ENCODE measurements at places on chromosomes 13 and 19.

DNA sequence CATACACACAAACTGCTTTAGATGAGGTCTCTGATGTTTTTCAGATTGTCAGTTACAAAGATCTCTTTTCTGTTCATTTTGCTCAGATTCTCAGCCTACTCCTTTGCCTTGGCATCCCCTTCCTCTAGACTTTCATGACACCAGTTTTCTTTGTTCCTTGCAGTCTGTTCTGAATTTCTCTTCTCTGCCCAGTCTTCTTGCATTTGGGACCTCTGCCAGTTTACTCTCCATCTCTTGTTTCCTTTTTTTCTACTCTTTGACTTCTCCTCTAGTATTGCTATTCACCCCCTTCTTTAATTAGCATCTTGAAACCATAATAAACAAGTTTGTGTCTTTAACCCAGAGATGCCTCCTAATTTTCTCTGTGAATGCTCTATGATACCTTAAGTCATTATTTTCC is 26.1 kb downstream of the EDNRB start:
- DNase-seq: no peak

DNA sequence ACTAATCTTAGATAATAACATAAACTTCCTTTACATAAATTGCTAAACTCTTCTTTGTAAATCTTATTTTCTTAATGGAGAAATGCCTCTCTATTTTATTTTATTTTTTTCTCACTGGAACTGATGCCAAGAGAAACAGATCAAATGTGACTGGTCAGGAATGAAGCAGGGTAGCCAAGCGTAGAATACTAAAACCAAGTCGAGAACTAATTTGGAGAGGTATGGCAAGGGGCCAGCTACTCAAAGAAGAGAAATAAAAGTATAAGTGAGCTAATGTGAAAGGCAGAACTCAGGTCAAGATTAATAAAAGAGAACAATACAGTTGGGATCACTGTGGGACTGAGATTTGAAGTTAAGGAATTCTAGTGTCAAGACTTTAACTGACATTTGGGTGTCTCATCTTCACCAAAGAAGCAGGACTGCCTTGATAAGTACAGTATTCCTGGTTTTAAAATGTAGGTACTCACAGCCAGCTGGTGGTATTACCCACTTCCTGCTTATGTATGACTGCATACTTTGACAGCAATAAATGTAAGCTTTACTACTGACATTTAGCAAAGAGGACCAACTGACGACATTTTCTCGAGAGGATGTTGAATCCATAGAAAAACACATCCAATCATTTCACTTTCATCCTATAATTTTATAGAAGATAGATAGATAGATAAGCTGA is 1192.2 kb downstream of the EFNB2 start:
- no peak for DNase-seq

DNA sequence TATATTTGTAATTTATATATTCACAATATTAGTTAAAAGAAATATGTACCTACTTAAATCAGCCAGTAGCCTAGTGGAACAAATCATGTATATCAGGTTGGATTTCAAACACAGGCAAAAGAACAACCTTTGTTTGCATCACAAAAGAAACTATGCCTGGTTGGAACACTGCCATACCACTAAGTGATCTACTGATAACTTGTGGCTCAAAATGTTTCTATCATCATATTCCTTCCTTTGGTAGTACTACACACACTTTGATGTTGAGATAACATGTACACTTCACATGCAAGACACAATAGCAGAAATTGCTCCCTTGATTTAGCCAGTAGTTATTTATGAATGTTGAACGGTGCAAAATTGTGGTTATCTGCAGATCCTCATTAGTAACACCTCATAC is 146.0 kb upstream of the GPC6 start:
- DNase-seq: no peak

GRCh38 chr19:30148039-30148790 is 206.2 kb downstream of the URI1 start:
- DNase-seq: no peak

DNA sequence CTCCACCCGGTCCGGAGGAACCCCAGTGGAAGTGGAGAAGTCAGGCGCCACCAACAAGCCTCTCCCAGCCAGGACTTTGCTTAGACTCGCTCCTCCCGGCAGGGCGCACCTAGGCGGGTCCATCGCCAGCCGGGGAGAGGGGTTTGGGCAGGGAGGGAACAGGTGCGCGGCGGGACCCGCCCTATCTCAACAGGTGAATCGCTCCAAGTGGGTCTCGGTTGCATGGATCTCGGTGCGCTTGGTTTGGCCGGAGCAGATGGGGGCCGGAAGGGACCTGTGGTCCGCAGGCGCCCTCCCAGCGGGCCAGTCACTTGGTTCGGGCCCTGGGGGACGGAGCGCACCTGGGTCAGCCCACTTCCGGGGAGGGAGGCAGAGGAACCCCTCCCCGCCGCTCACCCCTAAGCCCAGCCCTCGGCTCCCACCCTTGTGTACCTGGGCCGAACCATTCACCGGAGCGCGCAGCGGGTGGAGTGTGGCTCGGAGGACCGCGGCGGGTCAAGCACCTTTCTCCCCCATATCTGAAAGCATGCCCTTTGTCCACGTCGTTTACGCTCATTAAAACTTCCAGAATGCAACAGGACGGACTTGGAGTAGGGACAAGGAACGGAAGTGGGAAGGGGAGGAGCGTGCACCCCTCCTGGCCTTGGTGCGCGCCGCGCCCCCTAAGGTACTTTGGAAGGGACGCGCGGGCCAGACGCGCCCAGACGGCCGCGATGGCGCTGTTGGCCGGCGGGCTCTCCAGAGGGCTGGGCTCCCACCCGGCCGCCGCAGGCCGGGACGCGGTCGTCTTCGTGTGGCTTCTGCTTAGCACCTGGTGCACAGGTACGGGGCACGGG is at the start of gene LSR:
Gene LSR (plus strand): TSS at position 693 of the 836 bp plus-strand sequence. CDS start 21 bp downstream, at position 714.
- peak; percentile 75 for DNase-seq

- no peak for DNase-seq
Observed at GRCh38 chr13:80389073-80390038, 48.4 kb upstream of the SPRY2 start.

GRCh38 chr13:59374691-59375090 is 789.0 kb downstream of the DIAPH3 start:
- no peak for DNase-seq

DNA sequence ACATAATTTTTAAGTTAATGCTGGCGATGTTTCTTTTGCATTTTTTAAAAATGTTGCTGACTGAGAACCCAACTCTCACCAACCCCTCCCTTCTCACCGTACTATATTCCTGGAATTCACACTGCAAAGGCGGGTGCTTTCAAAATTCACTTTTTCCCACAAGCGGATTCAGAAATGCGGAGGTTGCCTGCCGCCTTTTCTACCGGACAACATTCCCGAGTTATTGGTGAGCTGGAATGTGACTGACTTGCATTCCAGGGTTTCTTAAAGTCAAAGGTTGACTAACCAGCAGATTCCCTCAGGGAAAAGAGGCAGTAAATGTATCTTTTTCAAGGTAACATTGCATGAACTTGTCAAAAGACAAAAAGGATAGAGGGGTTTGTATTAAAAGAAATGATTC is 113.3 kb downstream of the RAB20 start:
- no peak for DNase-seq

DNA sequence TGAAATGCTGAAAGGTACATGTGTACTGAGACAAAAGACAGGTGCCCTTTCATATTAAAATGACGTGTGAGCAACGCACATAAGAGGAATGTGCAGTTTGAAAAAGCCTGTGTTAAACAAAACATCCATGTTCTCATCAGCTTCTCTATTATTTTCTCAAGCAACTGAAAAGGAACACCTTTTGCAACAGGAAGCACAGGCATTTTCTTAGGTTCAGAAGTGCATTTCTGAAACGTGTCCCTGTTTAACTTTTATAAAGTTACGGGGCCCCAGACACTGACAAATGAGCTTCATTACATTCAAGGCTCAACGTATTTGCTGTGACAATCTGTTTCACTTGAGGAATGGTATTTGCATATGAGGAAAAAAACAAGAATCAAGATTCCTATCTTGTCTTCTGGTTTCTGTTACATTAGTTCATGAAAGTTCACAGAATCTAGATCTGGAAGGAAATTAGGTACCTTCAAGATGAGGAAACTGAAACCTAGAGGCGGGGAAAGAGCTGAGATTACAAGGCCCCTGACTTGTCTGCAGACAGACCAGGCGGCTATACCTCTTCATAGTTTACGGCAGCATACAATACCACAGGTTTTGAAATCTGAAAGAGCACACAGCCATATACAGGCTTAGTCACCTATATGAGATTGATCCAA is 431.7 kb downstream of the KLF12 start:
- DNase-seq: no peak

DNA sequence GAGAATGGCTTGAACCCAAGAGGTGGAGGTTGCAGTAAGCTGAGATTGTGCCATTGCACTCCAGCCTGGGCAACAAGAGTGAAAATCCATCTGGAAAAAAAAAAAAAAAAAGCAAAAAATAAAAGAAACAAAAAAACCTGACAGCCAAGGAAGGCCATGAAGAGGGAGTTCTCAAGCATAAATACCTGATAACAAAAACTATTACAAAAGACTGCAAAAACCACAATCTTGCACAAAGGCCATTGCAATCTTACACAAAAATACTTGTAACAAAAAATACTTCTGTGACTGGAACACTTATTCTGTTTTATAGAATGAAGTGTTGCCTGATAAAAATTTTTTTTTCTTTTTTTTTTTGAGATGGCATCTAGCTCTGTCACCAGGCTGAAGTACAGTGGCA is 61.5 kb upstream of the TSC22D1 start:
- no peak for DNase-seq

DNA sequence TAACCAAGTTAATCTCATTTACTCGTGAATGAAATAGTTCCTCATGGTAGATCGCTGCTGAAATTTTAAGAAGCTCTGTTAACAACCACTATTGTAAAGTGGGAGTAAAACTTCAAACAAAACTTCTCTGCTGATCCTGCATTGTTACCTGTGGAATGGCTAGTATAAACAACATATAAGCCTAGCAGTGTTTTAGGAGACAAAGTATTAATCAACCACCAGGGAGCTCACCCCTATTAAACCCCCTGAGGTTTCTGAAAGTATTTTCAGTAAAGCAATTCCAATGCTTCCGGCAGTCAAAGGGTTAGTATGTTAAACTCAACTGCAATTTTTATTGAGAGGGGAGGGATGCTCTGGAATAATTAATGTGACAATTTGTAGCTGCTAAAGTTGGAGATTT is 30.0 kb upstream of the PCDH17 start:
- no peak for DNase-seq

GRCh38 chr19:57559008-57559403 is 657 bp downstream of the ZNF550 start:
- DNase-seq: peak; percentile 43

GRCh38 chr13:107931056-107931455 is 284.3 kb downstream of the LIG4 start:
- DNase-seq: no peak

GRCh38 chr13:25584087-25584486 is 212.3 kb downstream of the ATP8A2 start:
- DNase-seq: no peak

DNA sequence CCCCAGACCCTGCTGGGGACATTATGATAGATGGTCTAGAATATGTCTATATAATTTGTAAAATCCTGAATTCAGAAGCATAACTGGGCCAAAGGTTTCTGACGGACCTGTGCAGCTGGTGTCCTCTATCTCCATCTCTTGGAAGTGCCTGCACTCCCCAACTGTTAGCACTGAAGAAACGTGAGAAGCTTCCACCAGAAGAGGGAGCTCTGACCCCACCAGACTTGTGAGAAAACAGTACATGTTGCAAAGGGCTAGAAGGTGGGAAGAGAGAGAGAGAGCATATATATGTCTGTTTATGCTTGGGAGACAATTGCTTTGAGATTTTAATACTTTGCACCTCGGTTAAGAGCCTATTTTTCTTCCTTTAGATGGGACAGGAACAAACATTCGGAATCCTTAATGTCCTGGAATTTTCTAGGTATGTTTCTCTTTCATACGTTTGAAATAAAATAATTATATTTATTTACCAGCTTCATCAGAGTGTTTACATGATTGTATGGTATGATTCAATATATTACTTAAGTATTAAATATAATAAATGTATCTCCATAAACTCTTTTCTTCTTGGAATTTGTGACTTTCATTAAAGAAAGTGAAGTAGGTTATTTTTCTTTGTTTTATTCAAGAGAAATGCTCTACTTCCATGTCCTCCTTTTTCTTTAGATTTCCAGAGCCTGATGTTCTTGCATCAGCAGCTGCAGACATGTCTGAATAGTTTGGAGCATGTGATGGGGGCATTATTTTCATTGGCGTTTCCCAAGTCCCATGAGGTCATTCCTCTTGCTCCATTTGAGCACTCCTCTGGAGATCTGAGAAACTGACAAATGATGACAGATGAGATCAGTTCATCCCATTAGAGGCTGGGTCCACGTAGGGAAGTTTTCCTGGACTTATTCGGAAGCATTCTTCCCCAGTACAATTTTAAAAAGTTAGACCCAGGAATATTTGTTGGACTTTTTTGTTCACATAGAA is 202.9 kb downstream of the ATP8A2 start:
- peak; percentile 84 for DNase-seq

- peak; percentile 23 for DNase-seq
Observed at GRCh38 chr13:113588394-113589111, 4.0 kb downstream of the TFDP1 start.

DNA sequence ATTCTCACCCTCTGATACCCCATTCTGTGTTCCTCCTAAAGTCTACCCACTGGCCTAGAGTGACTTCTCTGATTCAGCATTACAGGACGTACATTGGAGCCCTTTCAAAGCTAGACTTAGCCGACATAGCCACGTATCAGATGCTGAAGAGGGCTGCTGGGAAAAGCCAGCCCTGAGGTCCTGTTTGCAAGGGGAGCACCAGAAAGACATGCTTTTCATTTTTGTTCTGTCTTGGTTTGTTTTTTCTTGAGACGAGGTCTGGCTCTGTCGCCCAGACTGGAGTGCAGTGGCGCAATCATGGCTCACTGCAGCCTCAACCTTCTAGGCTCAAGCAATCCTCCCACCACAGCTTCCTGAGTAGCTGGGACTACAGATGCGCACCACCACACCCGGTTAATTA is 6.3 kb upstream of the ZSWIM4 start:
- DNase-seq: no peak

GRCh38 chr13:92187378-92187989 is 789.1 kb downstream of the GPC5 start:
- no peak for DNase-seq

GRCh38 chr19:44890366-44891015 is 563 bp upstream of the TOMM40 start:
- no peak for DNase-seq

- DNase-seq: no peak
Observed at GRCh38 chr19:5076440-5077208, 107.7 kb downstream of the KDM4B start.

- peak; percentile 98 for DNase-seq
Observed at GRCh38 chr19:15125232-15126067, 18.2 kb downstream of the SYDE1 start.

- no peak for DNase-seq
Observed at GRCh38 chr13:22839603-22840530, 340.9 kb upstream of the SGCG start.

GRCh38 chr13:34346626-34347025 is 528.7 kb downstream of the RFC3 start:
- DNase-seq: no peak

All from activated T-cell treated with anti-CD3 and anti-CD28 coated beads, Interleukin-2, amount 50 U/mL, for 48 hours (primary cell).